Stimulated activated CD8-positive, alpha-beta memory T cell treated with anti-CD3 and anti-CD28 coated beads, Interleukin-4, amount 100 ng/mL, for 1 hour (primary cell): ENCODE measurements at places on chromosomes 2 and 18.

DNA sequence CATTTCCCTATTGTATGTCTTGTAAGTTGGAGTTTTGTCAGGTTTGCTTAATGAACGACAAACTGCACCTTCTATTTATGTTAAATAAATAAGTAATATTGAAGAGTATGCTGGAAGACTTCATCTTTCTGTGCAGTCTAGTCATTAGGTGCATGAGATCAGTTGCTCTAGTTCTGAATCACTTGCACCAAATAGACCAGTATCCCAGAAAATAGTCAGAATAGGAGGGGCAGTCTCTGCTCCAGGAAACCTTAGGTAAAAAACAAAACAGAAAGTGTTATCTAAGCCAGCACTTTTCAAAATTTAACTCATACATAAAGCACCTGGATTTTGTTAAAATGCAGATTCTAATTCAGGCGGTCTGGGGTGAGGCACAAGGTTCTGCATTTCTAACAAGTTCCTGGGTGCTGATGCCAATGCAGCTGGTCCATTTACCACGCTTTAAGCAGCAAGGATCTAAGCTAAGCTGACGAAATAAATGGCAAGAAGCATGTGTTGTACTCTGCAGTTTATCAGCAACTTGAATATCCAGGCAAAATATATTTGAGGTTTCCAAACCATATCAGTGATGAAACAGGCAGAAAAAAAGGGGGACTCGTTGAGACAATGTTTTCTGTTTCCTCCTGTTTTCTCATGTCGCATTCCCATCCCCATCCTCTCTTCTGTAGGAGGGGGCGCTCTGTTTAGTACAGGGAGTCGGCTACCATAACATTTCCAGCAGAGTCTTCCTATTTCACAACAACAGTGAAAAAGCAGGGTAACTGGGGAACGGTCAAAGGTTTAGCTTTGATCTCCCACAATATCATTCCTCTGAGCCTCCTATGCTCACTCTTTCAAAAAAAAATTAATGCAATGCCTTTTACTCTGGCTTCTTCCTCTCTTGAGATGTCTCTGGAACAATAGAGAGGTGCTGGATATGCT, 106.4 kb downstream of the MBD2 start:
- no peak for DNase-seq

DNA sequence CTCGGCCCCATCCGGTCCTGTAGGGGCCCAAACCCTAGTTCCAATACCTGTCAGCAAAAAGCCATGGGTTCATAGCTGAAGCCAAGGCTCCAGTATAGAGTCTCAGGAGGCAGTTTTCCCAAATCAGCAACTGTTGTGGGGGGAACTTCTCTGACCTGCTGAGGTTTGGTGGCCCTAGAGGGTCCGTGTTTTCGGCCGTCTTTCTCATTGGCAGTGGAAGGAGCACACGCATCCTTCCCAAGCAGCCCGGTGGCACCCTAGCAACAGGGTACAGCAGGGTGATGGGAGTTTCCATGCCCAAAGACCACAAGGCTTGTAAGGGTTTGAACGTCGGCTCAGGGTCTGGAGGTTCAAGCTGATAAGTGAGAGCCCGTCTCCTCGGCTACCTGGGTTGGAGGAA, 6.6 kb downstream of the FOSL2 start:
- DNase-seq: no peak

DNA sequence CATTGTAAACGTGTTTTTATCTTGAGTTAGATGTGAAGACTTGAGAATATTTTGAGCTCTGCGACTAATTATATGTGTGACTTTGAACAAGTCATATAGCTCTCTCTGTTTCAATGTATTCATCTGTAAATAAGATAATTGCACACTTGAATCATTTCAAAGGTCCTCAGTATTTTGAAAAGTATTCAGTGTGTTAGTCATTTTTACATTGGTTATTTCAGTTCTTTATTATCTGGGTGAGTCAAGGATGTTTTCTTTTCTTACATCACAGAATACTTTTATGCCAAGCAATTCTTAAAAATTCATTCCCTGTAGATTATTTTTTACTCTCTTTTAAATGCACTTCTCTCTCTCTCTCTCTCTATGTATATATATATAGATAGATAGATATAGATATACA, 1098.0 kb upstream of the ZEB2 start:
- DNase-seq: no peak

GRCh38 chr2:177889818-177890460, 182.6 kb downstream of the PDE11A start:
- DNase-seq: no peak

DNA sequence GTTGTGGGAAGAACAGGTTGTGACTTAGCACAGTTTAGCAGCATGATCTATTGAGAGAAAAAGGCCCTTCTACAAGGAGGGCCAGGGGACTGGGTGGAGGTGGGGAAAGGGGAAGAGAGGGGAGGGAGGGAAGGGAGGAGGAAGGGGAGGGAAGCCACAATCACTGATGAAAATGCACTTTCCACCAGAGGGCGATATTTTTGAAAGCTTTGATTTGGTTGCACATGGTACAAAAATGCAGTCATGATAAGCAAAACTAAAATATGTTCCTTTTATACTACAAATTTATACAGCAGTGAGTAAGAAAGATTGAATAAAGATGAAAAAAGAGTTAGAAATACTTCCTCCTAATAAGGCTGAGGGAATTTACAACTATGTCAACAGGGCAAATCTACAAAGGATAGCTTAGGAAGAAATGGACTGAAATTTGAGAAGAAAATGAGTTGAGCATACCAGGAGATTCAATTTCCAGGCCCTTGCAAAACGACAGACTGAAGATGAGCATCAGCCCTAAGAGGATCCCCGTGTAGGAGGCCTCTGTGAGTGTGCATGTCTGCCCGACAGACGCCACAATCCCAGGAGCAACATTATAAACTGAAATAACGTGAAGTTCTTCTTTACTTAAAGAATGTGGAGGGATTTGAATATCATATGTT, 17.2 kb downstream of the SH3YL1 start:
- no peak for DNase-seq
